SK-N-DZ (cell line): ENCODE measurements at places on chromosomes 6 and 20.

DNA sequence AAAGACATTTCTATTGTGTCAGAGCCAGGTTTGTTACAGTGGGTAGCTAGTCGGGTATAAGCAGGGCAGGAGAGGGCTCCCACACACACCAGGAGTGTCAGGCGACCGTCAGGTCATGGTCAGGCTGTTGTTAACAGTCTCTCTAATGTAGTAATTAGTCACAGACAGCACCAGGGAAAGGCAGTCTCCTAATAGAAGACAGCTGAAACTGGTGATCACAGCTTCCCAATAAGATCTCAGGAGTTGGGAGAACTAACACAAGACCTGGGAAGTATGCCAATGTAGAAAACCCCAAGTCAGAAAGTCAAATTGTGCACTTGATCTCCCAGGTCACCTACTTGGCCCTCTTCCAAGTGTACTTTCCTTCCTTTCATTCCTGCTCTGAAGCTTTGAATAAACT lies 53.0 kb upstream of the GPR6 start:
- no peak for DNase-seq

DNA sequence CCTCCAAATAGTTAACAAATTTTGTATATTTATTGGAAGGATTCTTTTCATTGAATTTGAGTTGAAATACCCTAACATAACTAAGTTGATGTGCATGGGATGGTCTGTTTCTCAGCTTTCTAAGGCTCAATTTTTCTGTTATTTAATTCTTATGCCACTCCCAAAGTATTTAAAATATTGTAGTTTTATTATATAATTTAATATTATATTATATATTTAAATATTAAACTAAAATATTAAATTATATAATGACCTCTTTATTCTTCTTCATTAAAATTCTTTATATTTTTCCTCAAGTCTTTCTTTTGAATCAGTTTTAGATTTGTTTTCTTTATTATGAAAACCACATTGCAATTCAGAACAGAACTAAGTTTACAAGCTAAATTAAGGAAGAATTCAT lies 194.7 kb downstream of the TFAP2B start:
- DNase-seq, result no peak

GRCh38 chr20:39042279-39043150 lies 80.4 kb downstream of the DHX35 start:
- no peak for DNase-seq

- no peak for DNase-seq
Observed at GRCh38 chr6:40500227-40500626, 86.9 kb downstream of the LRFN2 start.

DNA sequence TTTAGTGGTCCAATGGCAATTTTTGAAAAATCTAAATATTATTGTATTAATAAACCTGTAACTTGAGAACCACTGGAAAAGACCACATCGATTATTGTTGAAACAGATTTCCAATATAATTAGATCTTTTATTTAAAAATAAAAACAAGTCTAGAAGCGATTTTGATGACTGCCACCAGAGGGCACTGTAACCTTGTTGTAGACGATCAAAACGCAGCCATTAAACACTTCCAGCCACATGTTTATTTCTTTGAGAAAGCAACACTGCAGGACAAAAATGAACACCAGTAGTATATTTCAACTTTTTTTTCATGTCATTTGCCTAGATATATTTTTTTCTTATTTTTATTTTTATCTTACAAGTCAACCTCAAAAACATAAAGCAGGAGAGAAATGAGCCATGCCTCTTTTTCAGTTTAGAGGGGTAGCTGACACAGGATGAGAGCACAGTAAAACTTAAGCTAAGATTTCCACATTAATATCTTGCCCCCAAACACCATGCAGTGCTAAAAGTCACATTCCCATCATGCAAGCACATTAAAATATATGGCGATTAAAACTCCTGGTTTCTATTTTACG lies 115.4 kb downstream of the OPRM1 start:
- DNase-seq, result peak; percentile 54

GRCh38 chr6:21893793-21894192 lies 300.2 kb downstream of the SOX4 start:
- no peak for DNase-seq

DNA sequence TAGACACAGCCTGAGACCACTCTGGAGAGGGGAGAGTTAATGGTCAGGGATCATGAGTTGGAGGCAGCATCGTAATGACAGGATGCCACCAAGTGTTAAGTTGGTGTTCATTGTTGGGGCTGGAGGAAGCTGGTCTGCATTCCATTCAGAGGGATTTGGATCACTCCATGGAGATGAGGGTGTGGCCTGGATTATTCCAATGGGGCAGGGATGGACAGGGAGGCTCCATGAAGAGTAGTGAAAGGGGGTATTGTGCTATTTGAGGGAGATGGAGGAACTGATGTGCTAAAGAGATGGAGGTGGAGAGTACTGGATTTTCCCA lies 1.1 kb downstream of the SAPCD1 start:
- DNase-seq, result no peak

- DNase-seq, result no peak
Observed at GRCh38 chr6:28531479-28532128, 5.9 kb downstream of the GPX5 start.
